Tibial nerve (tissue), 4 donors: ENCODE measurements at places on chromosomes 3 and 15.
A peak's percentile ranks its signal among the peaks of the same experiment; 100 is the strongest.

DNA sequence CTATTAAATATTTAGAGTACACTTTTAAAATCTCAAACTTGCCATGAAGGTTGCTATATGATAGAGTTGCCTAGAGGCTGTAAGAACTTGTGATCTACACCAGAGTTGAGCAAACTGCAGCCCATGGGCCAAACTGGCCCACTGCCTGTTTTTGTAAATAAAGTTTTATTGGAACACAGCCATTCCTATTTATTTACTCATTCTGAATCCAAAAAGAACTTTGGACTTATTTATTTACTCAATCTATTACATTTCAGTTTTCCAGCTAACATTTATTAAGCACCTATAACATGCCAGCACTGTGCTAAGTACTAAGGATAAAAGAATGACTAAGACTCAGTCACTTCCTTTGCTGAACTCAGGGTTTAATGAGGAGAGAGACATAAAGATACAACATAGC lies 403.6 kb downstream of the ERC2 start:
- DNase-seq: no peak

- no peak for DNase-seq
Observed at GRCh38 chr15:88241060-88241459, 15.5 kb downstream of the NTRK3 start.

DNA sequence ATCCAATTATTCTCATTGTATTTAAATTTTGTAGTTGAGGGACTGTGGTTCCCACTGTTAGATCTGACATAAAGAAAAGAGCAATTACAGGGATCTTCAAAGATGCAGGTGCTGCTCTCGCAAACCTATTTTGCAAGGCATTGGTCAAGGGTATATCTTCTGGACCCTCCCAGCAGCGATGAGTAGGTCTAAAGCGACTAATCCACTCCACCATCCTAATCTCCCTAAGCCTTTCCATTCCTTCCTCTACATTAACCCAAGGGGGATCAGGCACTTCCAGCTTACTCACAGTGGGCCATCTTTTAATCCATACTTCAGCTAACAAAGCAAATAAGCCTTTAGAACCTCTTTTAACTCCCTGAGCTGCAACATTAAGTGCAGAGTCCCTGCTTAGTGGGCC lies 37.0 kb upstream of the CPOX start:
- DNase-seq: no peak

- no peak for DNase-seq
Observed at GRCh38 chr15:26260517-26261133, 397.5 kb upstream of the ATP10A start.

DNA sequence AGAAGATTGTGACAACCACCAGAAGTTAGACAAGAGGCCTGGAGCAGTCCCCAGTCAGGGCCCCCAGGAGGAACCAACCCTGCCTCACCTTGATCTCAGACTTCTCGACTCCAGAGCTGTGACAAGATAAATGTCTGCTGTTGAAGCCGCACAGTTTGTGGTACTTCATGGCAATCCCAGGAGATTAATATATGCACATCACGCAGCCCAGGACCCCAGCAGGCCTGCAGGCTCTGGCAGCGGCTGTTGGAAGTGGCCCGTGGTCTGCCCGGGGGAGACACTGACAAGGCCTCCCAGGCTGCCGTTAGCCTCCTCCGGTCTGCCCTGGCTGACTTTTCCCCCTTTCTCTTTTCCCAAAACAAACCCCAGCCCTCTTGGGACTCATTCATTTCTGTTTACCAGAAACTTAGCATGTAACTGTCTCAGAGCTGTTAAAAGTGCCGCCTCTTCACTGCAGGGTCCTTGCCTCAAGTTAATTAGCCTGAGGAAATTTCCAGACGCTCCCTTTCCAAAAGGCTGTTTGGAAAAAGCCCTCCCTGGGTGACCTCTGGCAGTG lies 183.5 kb upstream of the LYSMD4 start:
- DNase-seq: no peak

DNA sequence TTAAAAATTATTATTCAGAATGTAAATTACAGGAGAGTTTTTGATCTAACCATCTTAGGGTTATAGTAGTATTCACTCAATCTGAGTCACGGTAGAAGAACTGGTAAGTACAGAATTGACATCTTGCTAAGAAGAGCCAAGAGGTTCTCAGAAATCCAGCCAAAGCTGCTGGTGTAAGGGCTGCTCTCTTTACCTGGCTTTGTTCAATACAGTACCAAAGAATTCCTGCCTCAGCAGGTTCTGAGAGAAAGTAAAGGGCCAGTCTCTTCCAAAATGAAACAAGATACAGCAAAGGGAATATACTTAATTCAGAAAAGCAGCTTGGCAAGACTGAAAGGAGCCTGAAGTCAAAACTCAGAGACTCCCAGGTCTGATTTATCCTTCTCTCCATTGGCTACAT lies 193.1 kb downstream of the TNIK start:
- no peak for DNase-seq

DNA sequence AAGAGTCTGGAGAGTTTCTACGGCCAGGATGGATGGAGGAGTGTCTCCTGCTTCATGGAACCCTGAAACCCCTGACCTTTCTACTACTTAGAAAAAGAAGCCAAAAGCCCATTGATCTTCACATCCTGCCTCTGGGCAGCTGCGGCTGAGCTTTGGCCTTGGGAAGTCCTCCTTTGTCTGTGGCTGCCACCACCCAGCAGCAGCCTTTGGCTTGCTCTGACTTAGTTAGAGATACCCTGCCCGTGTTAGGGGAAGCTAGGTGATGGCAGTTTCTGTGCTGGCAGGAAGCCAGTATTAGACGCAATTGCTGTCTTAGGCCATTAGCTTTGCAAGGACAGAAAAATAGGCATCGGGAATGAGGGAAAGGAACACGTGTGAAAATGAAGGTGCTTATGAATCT lies 18.8 kb downstream of the APH1B start:
- no peak for DNase-seq

GRCh38 chr15:96347181-96348111 lies 16.9 kb downstream of the NR2F2 start:
- peak; percentile 48 for DNase-seq

- DNase-seq: no peak
Observed at GRCh38 chr15:66894986-66895780, 170.2 kb upstream of the SMAD3 start.

- DNase-seq: no peak
Observed at GRCh38 chr3:185071287-185071800, 81.5 kb downstream of the C3orf70 start.

DNA sequence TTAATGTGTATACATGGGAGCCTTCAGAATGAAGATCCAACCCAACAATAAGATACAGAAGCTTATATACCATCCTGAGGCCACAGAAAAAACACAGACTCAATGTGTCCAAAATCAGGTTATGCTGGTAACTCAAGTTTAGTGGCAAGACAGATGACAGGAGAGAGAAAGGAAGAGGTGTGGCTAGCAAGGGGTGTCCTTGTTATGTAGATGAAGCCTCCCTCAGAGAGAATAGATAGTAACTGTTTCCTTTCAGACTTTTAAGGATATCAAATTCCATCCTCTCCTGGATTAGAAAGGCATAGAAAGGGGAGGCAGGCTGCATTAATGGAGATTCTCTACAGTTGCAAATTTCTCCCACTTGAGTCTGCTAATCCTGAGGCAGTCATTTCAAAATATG lies 447.4 kb downstream of the GABRB3 start:
- no peak for DNase-seq

DNA sequence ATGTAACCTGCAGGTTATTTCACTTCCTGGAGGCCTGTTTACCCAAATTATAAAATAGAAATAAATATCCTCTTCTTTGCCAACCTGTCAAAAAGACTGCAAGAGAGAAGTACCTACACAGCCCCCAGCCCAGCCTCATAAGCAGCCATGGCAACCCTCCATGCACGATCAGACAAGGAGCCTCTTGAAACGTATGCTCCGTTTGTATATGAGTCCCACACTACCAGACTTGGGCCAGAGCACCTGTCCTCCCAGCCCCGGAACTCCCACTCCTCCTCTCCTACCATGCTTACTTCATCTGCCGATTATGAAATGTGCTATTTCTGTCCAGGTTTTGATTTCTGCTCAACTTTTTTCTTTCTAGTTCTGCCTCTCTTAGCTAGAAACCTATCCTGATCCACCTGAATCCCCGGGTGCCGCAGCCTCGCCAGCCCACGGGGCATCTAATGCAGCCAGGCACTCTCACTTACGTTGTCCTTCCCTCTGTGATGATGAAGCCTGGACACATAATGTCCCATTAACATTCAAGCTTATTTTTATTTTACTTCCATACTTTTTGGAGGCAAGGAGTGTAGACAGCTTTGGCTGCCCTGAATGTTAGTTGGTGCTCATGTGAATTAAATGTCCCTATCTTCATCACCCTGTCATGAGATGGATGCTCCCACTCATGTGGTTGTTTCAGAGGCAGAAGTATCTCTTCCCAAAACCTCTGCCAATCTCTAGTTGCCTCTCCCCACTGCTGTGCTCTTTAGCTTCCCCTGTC lies 73.8 kb downstream of the MB21D2 start:
- no peak for DNase-seq

DNA sequence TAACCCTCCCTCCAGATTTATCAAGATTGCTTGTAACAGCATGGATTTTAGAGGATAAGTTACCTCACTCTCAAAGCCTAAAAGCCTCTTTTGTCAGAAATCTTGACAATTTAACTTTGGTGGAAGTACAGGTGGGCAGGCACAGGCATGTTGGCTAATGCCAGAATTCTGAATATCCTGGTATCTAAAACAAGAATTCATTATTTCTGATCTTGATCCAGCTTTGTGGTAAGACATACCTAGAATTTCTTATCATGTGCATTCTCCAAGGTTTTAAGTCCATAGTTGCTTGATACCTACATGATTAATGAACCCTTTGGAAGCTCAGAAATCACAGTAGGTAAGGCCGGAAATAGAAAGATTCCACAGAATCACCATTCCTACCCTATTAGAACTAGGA lies 109.9 kb upstream of the TTC14 start:
- DNase-seq: no peak

DNA sequence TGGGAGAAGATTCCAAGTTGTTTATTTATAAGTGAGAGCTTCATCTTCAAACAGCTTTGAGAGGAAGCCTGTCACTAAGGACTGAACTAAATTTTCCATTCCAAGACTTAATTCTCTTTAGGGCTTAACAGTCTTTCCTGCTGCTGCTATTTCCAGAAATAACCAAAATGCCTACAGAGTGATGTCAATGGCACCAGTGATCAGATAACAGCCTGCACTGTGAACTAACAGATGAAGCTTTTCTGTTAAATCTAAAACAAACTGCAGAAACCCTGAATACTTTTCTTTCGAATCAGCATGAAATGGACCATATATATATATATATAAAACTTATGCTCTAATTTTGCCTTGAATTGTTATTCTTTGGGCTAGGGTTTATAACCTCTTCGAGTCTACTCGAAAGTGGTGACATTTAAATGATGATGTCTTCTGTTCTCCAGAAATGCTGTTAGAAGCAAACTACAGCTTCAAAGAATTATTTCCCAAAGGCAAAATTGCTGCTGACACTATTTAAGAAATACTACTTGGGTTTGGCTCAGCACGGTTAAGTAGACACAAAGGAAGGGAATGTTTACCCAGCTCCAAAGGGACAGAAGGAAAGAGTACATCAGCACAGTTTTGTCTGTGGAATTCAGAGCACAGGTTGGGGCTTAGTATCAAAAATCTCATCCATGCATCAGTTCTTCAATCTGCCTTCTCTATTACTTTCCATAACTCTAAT lies 238.5 kb upstream of the LRRN1 start:
- DNase-seq: no peak

DNA sequence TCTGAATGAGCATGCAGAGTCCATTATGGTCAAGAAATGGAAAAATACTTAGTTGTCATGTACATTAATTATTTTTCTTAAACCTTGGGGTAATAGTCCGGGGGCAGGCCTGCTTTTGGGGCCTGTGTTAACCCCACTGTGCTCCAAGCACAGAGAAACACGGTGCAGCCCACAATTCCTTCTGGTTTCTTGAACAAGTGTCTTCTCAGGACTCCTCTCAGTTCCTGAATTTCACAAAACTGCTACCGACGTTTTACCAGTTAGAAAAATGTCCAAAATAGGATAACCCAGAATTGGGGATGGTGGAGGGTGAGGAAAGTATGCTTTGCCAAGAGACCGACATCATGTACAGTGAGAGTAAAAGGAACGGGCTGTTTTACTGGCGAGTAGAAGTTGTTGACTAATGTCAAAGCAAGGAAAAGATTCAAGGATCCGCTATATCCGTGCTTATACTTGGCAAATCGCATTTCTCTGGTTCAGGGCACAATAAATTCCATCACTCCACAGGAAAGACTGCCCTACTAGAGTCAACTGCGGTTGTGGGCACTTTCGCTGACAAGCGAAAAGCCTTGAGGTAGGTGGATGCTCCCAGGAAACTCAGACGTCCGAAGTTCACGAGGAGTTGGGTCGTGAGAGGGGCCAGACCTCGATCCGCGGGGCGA lies 495 bp upstream of the NXPE3 start:
- DNase-seq: no peak

DNA sequence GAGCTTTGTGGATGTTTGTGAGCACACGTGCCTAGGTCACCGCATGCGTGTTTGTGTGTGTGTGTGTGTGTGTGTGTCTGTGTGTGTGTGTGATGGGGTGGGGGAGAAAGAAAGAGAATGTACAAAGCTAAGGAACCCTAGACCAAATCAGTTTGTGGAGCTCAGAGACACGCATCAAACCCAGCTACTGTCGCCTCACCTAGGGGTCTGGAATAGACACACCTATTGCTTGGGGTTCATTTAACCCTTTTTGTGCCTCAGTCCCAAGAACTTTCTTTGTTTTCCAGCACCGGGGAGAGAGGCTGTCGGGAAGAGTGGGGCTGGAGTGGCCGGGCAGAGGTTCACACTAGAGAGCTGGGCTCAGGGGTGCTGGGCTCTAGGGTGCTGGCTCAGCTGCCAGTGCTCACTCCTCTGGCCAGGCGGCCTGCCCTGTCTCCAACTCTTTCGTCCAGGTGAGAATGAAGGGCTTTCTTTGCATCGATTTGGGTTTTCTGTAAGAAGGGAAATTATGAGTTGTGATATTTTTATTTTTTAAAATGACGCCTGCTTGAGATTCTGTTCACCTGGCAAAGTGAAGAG lies 221.6 kb downstream of the MEIS2 start:
- no peak for DNase-seq

GRCh38 chr3:61559136-61559731 lies 2.1 kb upstream of the PTPRG start:
- no peak for DNase-seq

DNA sequence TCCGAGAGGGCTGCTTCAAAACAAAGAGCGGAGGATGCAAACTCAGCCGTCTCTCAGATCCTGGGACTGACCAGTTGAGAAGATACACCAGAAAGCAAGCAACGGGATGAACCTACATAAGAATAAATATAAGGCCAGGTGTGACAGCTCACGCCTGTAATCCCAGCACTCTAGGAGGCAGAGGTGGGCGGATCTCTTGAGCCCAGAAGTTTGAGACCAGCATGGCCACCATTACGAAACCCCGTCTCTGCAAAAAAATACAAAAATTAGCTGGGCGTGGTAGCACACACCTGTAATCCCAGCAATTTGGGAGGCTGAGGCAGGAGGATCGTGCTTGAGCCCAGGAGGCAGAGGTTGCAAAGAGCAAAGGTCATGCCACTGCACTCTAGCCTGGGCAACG lies 31.7 kb downstream of the RBPMS2 start:
- no peak for DNase-seq

- DNase-seq: no peak
Observed at GRCh38 chr3:80556763-80557162, 789.0 kb upstream of the ROBO1 start.
